ENCODE measurements at places on chromosomes 2 and 18. TPM values are rescaled to one million over a fixed set of nuclear protein-coding genes. Genes with fewer than 3 reads are reported as not detected.

The TYW5 gene
- total RNA-seq, result 9.9 TPM

DNA sequence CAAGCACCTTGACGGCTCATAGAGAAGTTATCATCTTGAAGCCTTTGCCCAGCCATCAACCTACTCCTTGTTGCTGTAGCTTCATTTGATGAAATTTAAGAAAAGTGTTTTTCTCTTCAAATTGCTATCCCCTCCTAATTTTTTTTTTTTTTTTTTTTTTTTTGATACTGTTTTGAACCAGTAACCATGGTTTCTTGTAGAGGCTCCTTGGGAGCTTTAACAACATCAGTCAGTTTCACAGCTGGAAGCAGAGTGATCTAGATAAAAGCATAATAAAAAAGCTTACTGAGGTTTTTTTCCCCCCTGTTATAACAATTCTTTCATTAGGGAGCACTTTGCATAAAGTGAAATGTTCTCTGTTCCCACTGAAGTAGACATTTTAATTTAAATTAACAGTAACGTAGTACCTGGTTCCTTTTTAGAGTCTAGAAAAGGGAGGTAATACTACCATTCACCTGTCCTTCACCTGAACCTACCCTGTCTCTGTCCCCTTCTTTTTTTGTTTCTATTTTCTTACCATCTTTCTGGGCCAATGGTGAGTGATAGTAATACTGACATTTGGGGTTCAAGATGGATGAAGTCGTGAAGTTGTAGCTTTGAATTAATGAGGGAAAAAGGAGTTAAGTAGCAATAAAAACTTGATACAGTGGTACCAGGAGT lies 101.5 kb downstream of the NCOA1 start:
- DNase-seq, result no peak

- no peak for DNase-seq
These were observed 400.6 kb upstream of the CHST9 start for GRCh38 chr18:27585602-27586173.

The DNAH7 gene
- total RNA-seq, result not detected

The LIMS4 gene
- 3.3 TPM for total RNA-seq

GRCh38 chr18:31592506-31593157 lies 955 bp downstream of the TTR start:
- no peak for DNase-seq

DNA sequence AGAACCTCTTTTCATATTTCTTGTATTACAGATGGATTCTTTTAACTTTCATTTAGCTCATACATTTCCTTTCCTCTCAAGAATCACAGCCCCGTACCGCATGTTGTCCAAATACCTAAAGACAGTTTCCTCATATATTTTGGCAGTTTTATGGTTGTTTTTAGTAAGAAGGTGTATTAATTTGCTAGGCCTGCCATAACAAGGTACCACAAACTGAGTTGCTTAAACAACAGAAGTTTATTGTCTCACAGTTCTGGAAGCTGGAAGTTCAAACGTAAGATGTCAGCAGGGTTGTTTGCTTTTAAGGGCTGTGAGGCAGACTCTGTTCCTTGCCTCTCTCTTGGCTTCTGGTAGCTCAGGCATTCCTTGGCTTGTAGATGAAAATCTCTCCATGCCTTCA lies 343.2 kb upstream of the TNP1 start:
- DNase-seq, result no peak

The MYOM1 gene
- total RNA-seq, result 2.4 TPM

- no peak for DNase-seq
These were observed 406.8 kb downstream of the NBAS start for GRCh38 chr2:15154297-15154696.

DNA sequence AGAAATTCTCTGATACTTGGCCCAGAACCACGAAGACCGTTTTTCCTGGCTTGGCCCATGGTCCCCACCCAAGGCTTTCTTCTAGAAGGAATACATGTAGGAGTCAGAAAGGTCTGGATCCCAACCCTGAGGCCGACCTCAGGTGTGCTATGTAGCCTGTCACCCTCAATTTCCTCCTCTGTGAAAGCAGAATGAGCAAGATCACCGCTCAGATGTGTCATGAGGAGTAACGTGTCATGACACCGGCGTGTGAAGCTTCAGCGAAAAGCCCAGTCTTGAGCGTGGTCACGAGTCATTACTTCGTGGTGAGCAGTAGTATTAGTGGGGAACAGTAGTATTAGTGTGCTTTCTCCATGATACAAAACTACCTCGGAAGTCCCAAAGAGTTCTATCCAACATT lies 103.4 kb downstream of the ALPK2 start:
- DNase-seq, result no peak
